ENCODE measurements at places on chromosomes 12 and 14.

- DNase-seq = no peak
Measured at GRCh38 chr12:14635776-14636175, 60.6 kb downstream of the GUCY2C start.

GRCh38 chr12:123250471-123251383 is 17.5 kb downstream of the MTRFR start:
- no peak for DNase-seq

DNA sequence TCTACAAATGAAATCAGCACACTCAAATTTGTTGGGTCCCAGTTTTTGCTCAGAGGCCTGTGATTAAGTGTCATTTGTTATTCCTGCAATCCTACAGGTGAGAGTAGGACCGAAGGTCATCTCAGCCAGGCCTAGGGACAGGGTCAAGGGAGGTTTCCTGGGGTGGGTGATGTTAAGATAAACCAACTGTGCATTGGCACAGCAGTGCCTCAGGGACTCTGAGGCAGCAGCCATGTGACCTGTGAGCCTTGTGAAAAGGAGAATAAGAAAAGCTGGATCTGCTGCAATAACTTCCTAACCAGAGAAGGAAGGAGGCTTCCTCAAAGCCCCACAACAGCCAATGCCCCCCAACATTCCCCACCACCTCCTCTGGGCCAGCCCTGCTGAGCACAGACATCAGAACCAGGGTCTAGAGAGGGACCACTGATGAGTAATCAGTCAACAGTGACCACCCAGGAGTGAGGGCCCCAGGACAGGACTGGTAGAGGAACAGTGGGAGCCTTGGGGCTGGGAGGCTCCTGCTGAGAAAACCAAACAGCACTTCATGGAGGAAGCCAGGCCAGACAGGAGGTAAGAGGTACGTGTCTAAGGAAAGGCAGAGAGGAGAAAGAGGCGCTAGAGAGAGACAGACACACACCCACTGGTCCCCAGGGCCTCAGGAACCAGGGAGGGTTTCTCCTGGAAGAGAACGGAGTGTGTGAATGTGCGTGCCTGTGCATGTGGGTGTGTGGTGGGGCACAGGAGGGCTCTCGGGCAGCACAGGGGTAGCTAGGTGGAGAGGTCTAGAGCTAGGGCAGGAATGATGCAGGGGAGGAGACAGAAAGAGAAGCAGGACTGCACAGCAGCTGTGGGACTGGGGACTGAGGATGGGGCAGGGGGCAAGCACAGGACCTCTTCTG is 82.4 kb downstream of the ITPK1 start:
- DNase-seq = no peak

GRCh38 chr14:87122166-87122565 is 870.8 kb downstream of the GALC start:
- peak; percentile 86 for DNase-seq

DNA sequence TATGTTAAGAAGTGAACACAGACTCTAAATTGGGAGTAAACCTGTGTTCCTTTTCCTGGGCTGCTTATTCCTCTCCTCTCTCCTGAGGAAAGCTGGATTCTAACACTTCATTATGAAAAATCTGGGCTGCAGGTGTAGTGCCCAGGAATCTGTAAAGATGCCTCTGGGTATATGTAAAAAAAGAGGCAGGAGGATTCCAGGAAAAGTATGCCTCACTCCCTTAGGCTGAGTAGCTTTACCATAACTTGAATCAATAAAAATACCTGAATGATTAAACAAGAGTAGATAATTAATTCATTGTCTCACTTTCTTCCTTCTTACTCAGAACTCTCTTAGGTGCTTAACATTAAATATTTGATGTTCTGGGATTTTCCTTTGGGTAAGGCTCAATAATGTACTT is 185.1 kb downstream of the GRIP1 start:
- DNase-seq = no peak

DNA sequence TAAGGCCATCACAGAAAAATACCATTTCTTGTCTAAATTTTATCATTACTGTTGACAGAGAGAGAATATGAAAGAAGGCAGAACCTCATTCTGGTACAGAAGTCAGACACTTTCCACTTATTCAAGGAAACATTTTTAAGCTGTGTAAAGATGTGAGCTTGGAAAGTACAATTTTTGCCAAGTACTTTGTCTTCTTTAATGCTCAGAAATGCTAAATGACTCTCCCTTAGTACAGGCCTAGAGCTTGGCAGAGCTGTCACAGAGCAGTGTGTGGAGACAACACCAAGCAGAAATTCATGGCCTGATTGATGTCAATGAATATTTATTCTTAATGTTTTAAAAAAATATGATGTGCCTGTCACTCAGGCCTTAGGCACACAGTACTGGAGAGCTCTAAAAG is 20.7 kb downstream of the NT5DC3 start:
- no peak for DNase-seq

DNA sequence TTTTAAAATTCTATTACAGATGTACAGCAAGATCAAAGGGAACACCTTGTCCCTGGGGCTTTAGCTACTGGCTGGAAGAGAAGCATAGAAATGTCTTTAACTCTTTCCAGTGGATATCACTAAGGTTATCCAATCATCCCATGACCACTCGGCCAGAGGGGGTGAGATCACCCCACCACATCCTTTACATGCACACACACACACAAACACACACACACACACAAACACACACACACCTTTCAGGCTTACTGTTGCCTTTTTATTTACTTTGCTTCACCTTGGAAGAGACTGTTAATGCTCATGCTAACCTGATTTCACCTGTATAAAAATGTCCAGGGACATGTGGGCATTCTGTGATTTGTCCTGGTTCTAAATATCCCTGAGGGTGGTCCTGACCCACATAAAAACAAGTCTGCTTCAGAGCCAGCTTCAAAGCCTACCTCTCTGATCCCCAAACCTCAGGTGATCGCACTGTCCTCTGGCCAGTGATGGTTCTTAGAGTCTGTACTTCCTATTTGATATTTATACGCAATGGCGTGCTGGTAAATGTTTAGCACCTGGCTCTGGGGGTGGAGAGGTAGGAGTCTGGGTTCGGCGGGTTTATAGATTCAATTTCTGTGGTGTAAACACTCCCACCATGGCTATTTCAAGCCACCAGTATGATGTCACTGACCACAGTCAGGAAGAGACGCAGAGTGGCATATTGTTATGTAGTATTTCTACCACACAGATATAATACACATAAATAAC is 166.1 kb upstream of the EEA1 start:
- no peak for DNase-seq
